ENCODE measurements at places on chromosomes 2 and 18.

GRCh38 chr2:232329716-232330067 lies 48.9 kb upstream of the ALPP start:
- no peak for DNase-seq

- no peak for DNase-seq
Observed at GRCh38 chr2:163601377-163601776, 134.4 kb downstream of the FIGN start.

DNA sequence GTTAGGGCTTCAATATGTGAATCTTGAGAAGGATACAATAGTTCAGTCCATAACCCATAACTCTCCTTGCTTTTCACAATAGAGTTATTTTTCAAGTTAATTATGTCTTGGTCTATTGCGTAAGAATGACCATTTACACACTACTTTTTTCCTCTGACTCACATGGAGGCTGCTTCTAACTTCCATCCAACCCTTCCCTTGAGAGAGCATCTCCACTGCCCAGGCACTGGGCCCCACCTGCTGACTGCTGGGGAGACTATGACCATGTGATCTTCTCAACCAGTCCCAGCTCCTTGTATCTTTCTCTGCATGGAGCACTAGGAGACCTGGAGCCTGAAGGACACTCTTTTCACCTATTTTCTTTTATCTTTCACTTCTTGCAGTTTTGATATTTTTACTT lies 251.5 kb downstream of the GPD2 start:
- no peak for DNase-seq

- no peak for DNase-seq
Observed at GRCh38 chr18:62182220-62182619, 4.6 kb downstream of the PIGN start.

- peak; percentile 93 for DNase-seq
Observed at GRCh38 chr2:206981739-206982340, 42.5 kb downstream of the CPO start.

- DNase-seq = no peak
Observed at GRCh38 chr2:214311931-214312749, 98.7 kb upstream of the VWC2L start.

- no peak for DNase-seq
Observed at GRCh38 chr18:37920865-37921264, 355.3 kb upstream of the CELF4 start.

GRCh38 chr18:824179-824578 lies 12.1 kb upstream of the YES1 start:
- DNase-seq = no peak

DNA sequence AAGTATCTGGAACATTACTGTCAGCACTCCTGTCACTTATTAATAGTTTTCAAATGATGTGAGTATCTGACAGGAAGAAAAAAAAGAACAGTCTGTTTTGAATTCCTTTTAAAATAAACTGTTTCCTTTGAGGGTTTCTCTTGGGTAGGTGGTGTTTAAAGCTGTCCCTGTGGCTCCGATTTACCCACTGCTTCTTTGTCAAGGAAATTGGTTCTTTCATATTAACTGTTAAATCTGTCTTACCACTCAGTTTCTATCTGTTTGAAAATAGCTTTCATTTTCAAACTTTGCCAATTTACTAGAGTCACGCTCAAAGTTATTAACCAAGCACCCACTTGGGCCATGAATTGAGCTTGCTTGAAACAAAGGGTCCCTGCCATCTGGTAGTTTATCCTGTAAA lies 614.6 kb upstream of the NXPH2 start:
- DNase-seq = no peak

- peak; percentile 55 for DNase-seq
Observed at GRCh38 chr2:98601532-98602132, 6.7 kb downstream of the COA5 start.

DNA sequence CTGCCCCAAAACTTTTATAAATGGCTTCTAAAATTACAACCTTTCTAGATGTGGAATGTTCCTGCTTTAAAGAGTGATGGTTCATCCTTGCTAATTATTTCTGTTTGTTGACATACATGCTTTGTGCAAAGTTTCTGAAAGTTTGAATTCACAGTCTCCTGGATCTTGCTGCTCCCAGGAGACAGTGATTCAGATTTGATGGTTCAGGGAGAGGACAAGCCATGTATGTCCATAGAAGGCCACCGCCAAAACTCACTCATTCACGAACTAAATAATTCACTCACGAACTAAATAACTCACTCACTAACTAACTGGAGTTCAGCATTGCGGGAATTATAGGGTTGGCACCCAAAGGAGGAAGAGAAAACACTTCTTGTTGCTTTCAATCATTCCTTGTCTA lies 416.5 kb upstream of the ZEB2 start:
- DNase-seq = no peak

GRCh38 chr2:70161069-70161534 lies 29.7 kb downstream of the C2orf42 start:
- DNase-seq = no peak

- DNase-seq = no peak
Observed at GRCh38 chr2:59968441-59968840, 585.0 kb downstream of the BCL11A start.

- DNase-seq = no peak
Observed at GRCh38 chr2:187271825-187272224, 176.2 kb downstream of the CALCRL start.

GRCh38 chr2:134127496-134127895 lies 126.4 kb upstream of the MGAT5 start:
- DNase-seq = no peak

DNA sequence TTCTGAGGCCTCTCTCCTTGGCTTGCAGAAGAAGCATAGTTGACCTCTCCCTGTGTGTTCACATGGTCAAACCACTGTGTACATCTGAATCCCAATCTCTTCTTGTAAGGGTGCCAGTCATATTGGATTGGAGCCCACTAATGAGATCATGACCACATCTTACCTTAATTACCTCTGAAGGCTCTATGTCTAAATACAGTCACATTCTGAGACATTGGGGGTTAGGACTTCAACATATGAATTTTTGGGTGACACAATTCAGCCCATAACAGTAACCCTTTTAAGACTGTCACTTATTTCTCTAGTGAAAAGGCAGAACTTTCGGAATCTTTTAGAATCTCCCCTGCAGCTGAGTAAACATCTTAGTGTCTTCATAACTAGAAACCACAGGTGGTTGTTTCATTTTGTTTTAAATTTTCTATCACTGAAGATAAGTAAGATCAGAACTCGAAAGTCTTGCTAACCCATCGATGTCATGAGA lies 33.3 kb downstream of the BMP10 start:
- DNase-seq = no peak

DNA sequence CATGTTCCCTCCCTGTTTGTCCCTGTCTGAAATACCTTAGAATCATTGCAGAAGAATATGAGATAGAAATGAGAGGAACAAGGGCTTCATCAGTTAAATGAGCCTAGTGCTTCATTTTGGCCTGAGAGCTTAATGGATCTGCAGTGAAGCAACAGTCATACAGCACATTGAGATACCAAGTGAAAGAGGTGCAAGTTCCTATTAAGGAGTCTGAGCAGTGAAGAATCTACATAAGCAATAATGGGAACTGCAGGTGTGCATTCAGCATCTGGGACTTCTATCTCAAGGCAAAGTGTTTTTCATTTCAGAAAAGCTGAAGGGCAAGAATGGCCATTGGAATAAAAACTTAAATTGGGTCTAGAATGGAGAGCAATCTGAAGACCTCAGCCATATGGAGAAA lies 323.2 kb upstream of the SLC39A10 start:
- no peak for DNase-seq

GRCh38 chr2:122710049-122710448 lies 954.6 kb downstream of the TSN start:
- no peak for DNase-seq

DNA sequence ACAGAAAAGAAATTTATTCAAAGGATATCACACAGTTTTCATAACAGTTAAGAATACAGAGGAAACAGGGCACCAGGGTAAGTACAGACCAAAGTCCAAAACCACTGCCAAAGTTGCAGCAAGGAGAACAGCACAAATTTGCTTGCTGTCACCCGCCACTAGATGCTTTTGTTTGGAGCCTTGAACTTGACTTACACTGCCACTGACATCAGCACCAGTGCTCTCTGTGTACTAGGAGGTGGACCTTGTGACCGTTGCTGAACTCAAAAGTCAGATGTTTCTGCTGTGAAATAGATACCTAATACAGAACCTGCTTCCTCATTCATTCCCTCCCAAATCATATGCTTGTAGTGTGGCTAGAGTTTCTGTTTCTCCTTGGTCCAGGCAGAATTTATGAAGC lies 578.3 kb upstream of the TMEFF2 start:
- no peak for DNase-seq

DNA sequence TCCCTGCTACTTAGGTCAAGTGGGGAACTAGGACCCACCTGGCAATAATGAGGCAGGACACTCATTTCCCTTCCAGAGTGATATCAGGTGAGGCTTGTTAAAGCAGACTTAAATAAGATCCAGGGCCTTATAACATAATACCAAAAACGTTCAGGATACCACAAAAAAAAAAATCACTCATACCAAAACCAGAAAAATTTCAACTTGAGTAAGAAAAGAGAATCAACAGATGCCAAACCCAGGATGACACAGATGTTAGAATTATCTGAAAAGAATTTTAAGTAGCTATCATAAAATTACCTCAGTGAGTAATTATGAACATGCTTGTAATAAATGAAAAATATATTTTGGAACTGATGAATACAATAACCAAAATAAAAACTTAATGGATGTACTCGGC lies 255.6 kb upstream of the OSR1 start:
- no peak for DNase-seq

DNA sequence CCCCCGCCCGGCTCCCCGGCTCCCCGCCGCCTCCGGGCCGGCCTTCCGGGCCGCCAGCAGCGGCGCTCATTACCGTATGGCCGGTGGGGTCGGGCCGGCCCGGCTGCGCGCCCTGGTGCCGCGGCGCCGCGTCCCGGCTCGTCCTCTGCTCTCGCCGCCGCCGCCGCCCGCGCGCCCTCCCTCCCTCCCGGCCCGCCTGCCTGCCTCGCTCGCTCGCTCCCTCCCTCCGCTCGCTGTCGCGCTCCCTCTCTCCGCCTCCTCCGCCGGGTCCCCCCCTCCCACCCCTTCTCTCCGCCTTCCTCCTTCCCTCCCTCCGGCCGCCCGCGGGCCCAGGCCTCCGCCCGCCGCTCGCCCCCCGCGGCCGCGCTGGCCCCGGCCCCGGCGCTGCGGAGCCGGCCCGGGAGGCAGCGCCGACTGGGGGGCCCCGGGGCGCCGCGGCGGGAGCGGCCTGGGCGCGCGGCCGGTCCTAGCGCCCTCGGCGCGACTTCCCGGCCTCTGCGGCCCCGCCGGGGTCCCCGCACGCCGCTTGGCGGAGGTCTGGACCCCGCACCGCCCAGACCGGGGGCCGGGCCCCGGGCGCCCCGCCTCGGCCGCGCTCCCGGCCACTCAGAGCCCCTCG lies at the start of gene DNMT3A:
TSS of gene DNMT3A (minus strand) at position 173 of the 619 bp plus-strand sequence. CDS start 27,941 bp downstream, outside the sequence.
- peak; percentile 43 for DNase-seq

GRCh38 chr2:45237850-45238542 lies 228.7 kb upstream of the SIX2 start:
- DNase-seq = no peak

GRCh38 chr2:112583497-112584133 lies 794 bp upstream of the CHCHD5 start:
- peak; percentile 29 for DNase-seq

- DNase-seq = no peak
Observed at GRCh38 chr18:14944838-14945237, 196.9 kb downstream of the ANKRD30B start.

DNA sequence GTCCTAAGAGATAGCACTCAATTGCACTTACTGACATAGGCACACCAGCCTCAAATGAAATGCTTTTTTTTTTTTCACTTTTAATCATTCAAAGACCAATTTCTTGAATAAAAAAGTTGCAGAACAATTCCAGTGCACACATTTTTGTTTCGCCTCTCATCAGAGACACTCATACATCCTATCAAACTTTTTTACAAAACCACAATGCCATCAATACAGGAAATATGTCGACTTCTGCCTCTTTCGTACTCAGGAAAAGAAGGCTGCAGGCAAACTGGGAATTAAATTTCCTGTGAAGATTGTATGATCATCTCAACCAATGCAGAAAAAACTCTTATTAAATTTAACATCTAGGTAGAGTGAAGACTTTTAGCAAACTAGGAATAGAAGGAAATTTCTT lies 112.4 kb downstream of the DNER start:
- DNase-seq = no peak

GRCh38 chr2:174593041-174593440 lies 4.6 kb downstream of the WIPF1 start:
- no peak for DNase-seq

All from NCI-H1694 treated with DMSO at 0.1 percent for 48 hours (cell line).